ENCODE measurements at places on chromosomes 2 and 18.

GRCh38 chr2:61045999-61046398 lies 19.7 kb upstream of the SANBR start:
- DNase-seq: no peak

DNA sequence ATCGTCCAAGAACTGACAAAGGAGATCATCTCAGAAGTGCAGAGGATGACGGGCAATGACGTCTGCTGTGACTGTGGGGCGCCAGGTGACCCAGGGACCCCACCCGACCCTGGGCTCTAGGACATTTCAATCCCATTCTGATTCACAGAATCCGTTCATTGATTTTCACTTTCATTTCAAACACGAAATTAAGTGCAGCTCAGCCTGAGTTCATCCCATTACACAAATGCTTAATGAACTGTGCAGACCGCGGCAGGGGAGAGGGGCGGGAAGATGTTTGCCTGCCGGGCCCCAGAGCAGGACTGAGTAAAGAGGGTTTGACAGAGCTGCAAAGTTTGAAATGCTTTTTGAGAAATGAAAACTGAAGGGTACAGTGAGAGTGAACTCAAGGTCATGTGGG lies 67.1 kb downstream of the ITGB1BP1 start:
- no peak for DNase-seq

GRCh38 chr2:241412144-241412543 lies 56.1 kb downstream of the FARP2 start:
- DNase-seq: no peak

DNA sequence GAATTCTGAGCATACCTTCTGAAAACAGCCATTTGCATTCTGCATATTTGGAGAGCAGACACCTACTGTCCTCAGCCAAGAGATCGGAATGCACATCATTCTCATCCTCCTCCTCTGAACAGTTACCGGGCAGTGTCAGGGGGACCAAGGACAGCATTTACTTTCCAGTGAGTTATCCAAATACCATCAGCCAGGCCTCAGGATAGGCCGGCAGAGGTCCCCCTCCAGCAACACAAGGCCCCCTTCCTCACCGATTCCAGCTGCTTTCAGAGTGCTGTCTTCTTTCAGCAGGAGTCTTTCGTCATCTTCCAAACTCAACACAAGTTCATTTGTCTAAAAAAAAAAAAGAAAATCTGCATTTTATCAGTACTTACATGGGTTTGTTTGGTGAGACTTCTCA lies 55.3 kb downstream of the C2orf76 start:
- no peak for DNase-seq

GRCh38 chr2:74772046-74772445 lies 61.9 kb upstream of the HK2 start:
- DNase-seq: no peak

DNA sequence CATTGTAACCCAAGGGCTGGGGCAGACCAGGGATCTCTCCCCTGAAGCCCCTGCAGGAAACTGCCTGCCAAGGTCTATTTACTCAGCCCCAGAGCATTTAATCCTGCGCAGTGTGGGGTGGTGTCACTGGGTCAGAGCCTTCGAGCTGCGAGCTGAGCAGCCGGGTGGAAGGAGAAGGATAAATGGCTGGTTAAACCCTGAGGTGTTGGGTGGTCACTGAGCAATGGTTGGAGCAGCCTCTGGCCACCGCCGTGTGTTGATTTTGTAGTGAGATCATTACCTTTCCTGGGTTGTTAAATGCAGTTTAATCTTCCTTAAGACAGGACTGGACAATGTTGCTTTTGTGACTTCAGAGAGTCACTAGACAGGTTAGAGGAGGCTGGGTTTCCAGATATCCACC lies 98.1 kb downstream of the SETBP1 start:
- DNase-seq: no peak

DNA sequence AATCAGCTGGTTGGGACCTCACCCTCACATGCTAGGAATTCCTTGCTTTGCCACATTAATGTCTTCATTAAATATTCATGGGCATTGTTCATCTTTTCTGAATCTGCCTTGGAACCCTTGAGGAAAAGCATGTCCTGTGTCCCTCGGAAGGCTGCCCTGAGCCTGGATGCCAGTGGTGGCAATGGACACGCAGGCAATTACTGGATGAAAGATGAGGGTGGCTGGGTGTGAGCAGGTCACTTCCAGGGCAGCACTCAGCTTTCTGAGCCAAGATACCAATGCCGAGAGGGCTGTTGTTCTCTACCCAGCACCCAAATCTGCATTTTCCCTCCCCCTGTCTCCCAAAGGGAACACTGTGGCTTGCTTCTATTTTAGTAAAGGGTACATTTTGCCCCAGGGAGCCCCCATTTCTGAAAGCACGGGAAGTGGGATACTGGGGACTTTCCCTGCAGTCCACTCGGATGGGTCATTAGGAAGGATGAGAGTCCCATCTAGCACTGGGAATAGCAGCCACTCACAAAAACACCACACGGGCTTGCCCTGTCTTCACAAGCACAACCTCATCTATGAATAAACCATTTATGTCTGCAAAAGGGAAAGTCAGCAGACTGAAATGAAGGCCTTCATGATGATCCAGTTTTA lies 234.8 kb downstream of the SOX11 start:
- no peak for DNase-seq

GRCh38 chr2:108988796-108989713 lies at the start of gene EDAR:
Gene EDAR (minus strand): TSS chr2:108989220. CDS start chr2:108931014, 58,206 bp downstream.
- no peak for DNase-seq

DNA sequence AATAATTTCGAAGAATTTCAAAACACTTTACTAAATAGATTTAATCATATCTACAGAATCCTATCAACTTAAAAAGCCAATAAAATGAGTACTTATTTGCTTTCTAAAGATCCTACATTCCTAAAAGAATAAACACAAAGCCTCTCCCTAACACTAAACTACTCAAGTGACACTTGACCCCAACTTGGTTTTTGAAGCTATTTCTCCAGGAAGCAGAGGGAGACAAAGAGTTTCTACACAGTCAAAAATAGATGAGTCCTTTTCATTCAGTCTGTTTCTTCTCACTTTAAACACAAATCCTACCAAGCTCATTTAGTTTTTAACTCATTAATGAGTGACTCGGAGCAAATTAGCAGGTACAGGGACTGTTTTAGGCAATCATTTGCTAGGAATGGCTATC lies 2.1 kb downstream of the ATL2 start:
- DNase-seq: no peak

DNA sequence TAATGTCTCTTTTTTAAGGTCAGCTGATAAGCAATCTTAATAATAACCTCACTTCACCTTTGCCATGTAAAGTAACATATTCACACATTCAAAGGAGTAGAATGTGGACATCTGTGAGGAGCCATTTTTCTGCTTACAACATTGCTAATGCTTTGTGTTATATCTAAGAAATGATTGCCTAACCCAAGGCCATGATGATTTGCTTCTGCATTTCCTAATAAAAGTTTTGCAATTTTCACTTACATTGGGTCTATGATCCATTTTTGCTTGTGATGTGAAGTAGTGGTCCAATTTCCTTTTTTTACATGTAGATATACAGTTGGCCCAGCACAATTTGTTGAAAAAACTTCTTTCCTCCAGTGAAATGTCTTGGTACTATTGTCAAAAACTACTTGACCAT lies 22.0 kb downstream of the RELCH start:
- no peak for DNase-seq

DNA sequence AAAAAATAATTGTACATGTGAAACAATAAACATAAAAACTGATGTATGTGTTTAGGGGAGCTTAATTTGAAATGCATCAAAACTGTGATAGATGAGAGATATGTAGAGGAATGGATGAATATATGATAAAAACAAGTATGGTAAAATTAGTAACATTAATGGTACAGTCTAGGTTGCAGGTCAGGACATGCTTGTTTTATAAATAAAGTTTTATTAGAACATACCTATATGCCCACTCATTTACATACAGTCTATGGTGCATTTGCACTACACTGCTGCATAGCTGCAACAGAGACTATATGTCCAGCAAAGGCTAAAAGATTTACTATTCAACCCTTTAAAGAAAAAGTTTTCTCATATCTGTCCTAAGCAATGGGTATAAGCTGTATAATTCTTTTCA lies 236.6 kb upstream of the CCDC68 start:
- DNase-seq: no peak

DNA sequence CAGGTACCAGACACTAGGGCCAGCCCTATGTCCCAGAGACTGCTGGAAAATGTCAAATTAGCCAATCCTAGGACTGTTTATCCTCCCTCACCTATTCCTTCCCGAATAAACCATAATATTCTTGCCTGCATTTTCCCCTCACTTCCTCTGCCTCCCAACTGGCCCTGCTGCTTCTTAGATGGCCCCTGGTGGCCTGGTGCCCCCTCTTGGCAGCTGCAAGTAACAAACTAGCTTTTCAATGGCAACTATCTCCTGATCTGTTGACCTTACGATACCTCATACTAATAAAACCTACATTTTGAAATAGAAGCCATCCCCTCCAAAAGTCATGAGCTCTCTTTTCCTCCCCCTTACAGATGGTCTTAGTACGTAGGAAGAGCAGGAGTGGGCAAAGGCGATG lies 132.0 kb downstream of the ALPK2 start:
- no peak for DNase-seq

DNA sequence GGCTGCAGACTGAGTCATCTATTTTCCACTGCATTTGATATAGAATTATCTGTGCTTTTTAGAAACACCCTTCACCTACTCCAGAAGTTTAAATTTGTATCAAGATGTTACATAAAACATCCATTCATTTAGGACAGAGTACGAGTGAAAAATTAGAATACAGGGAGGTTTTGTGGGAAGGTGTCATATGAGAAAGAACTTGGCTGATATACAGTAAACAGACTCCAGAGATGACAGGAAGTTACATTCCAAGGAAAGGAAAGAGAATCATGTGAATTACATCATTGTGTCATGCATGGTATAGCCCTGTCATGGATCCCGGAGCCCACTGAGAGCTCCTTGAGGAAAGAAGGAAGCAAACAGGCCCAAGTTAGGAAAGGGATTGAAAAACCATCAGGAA lies 341.5 kb upstream of the PKDCC start:
- no peak for DNase-seq

- DNase-seq: no peak
Observed at GRCh38 chr2:184305105-184305504, 293.2 kb upstream of the ZNF804A start.

DNA sequence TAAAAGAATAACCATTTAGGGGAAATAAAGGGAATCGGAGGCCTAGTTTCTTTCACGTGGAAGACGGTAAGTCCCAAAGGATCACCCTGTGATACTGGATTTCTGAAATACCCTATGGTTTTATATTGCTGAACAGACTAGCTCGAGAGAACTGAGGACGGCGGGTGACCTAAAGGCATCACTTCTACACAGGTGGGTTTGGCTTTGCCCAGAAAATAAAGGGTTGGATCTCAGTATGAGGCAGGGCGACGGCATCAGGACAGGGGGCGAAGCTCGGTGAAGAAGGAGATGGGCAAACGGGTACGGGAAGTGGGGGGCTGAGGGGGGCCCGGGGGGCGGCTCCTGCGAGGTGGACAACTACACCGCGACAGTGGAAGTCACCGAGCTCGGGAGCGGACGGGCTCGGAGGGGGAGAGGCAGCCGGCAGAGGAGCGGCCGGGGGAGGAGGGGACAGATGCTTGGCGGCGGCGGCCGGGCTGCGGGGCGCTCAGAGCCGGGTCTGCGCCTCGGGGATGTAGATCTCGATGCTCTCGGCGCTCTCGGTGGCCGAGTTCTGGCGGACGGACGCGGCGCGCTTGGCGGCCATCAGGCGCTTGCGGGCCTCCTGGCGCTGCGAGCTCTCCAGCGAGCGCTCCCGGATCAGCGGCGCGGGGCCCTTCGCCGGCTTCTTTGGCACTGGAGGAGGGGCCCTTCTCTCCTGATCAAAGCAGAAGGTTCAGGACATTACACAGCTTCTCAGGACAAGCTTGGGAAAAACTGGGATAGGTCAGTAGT lies 48.9 kb downstream of the TGIF1 start:
- DNase-seq: no peak

DNA sequence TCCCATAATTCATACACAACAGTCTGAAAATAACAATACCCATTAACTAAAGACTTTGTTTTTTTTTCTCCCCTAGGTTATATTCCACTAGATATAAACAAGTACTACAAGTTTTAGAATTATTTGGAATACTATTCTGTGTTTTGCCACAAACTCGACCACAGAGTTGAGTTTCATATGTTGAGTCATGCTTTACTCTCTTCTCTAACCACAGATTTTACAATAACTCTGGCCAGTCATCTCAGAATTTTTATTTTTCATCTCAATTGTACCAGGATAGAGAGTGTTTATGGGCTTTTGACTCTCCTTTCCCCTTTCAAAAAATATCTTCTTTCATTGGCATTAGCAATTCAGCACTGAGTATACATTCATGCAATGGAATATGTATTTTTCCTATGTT lies 348.7 kb upstream of the GALNT5 start:
- DNase-seq: no peak

GRCh38 chr2:226791056-226791486 lies 8.5 kb downstream of the IRS1 start:
- peak; percentile 21 for DNase-seq

DNA sequence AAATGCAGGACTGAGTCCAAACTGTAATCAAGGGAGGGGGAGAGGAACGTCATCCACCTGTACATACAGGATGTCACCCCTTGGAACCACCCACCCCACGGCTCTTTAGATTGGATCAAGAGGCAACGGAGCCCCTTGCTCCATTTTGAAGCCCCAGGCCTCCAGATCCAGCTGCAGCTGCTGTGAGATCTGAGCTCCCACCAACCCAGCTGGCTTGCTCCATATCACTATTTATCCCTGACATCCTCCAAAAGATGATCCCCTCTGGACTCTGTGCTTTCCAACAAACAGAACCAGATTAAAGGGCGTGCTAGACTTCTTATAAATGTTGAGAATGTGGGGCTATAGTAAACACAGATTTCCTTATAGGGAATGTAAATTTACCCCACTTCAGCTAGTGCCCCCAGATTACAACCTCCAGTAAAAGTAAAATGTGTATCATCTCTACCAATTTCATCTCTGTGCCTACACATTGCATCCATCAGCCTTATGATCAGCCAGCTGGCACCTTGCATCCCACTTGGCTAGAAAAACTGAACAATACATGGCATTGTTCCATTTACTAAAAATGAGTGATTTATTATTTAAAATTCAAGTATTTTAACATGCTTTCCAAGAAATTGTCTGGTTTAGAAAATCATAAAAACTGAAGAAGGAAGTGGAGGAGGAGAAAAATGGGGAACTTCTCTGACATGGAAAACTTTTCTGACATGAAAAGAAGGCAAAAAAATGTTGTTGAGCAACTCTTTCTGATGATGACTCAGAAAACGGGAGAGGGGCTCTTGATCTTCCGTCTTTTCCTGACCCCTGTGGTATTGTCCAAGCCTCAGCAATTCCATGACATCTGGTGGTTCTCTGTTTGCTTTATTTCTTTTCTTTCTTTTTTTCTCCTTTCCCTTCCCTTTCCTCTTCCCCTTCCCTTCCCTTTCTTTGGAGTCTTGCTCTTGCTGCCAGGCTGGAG lies 262.6 kb upstream of the THUMPD2 start:
- no peak for DNase-seq

- no peak for DNase-seq
Observed at GRCh38 chr2:45754131-45755010, 102.9 kb downstream of the PRKCE start.

DNA sequence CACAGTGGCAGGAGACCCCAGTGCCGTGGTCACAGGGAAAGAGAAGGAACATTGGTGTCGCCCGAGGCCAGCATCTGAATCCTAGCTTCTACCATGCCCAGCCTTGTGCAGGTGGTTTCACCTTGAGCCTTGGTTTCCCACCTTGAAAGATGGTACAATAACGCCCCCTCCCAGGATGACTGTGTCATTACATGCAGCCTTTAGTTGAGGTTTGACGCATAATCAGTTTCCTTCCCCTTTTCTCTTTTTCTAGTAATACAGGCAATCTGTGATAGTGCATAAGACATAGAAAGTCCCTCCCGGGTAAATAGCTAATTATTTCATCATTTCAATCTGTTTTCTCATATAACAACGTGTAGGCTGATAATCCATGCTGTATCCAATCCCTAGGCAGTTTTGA lies 29.8 kb upstream of the ZNF407 start:
- DNase-seq: no peak
